Cardiac fibroblast (primary cell): ENCODE measurements at places on chromosomes 2 and 18.

DNA sequence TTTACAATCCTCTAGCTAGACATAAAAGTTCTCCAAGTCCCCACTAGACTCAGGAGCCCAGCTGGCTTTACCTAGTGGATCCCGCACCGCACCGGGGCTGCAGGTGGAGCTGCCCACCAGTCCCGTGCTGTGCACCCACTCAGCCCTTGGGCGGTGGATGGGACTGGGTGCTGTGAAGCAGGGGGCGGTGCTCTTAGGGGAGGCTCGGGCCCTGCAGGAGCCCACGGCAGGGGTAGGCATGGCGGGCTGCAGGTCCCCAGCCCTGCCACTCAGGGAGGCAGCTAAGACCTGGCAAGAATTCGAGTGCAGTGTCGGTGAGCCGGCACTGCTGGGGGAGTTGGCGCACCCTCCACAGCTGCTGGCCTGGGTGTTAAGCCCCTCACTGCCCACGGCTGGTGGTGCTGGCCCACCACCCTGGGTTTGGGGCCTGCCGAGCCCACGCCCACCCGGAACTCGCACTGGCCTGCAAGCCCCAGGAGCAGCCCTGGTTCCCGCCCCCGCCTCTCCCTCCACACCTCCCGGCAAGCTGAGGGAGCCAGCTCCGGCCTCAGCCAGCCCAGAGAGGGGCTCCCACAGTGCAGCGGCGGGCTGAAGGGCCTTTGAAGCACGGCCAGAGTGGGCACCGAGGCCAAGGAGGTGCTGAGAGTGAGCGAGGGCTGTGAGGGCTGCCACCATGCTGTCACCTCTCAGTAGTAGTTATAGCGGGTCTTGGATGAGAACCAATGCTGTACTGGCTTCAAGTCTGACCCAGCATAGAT, 255.2 kb downstream of the CDH7 start:
- no peak for DNase-seq

GRCh38 chr2:219560893-219561178, 10.5 kb downstream of the OBSL1 start:
- no peak for DNase-seq

- DNase-seq, result peak; percentile 49
Measured at GRCh38 chr2:55048508-55049042, 1.7 kb downstream of the RTN4 start.

- DNase-seq, result no peak
Measured at GRCh38 chr2:121513597-121514333, 16.9 kb upstream of the RNU4ATAC start.

- no peak for DNase-seq
Measured at GRCh38 chr2:42771546-42772153, 7.7 kb upstream of the OXER1 start.

DNA sequence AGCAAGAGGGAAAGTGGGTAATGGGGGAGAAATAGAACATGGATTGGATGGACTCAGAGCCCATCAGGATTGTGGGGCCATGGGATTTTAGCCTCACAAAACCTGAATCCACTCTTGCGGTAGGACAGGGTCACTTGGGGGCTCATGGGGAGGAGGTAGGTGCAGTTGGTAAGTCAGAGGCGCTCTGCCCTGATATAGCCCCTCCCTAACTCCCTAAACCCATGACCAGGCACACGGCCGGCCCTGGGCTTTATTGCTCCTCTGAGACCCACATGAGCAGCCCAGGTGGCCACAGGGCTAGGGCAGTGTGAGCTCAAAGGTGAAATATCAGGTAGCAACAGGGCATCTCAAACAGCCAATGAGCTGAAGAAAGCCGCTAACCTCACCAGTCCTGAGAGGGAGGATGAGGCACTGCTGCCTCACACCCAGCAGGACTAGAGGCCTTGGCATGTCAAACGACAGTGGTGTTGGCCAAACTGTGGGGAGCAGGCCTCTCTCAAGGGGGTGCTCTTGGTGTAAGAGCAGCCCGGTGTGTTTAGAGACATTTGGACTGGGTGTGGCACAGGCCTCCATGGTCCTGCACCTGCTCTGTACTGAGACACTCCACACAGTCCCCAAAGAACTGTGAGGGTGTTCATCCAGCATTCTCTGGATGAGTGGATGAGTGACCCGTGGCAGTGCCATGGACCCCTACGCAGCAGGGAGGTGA, 90.8 kb upstream of the HS6ST1 start:
- DNase-seq, result no peak

DNA sequence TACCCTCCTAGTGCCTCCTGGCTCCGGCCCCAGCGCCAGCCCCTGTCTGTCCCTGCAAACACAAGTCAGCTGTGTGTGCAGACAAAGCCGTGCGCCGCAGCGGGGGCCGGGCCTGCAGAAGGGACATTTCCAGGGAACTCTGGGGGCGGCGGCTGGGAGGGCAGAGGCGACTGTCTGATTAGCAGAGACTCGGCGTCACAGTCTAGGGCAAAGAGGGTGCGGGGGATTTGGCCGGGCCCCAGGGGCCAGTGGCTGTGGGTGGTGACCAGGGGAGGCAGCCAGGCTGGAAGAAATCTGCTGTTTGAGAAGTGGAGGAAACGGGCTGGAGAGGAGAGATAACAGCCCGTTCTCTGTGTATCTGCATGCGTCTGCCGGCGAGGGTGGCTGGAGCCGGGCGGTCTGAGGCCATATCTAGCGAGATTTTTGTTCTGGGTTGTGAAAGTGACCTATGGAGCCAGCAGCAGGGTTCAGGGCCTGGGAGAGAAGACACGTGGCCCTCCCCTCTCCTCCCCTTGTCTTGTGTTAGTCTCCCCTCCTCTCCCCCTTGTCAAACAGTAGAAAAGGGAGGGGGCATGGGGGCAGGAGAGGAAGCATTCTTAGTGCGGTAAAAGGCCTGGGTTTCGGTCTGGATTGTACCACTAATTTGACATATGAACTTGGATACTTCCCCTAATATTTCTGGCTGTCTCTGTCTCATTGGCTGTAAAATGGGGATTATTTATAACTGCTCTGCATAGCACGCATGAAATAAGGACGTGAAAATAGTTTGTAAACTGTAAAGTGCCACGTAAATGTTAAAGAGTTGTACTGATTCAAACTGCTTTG, 169.4 kb downstream of the SMAD7 start:
- DNase-seq, result peak; percentile 42

DNA sequence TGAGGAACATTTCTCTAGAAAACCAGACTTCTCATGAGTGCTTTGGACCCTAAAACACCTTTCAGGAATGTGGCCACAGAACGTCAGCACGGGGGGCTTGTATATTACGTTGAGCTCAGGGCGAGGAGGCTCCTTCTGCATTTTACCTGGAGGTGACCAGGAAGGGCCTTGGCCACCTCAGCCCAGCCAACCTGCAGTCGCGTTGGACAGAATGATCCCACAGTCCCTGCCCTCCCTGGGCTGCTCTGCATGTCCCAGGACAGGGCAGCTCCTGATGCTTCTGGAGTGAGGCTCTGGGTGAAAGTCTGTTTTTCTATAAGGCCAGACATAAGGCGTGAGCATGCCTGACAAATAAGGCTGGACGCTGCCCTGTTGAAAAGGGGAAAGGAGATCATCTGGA, 121.9 kb downstream of the NDUFA10 start:
- no peak for DNase-seq

GRCh38 chr2:201118961-201119854, 3.2 kb downstream of the CFLAR start:
- peak; percentile 65 for DNase-seq

DNA sequence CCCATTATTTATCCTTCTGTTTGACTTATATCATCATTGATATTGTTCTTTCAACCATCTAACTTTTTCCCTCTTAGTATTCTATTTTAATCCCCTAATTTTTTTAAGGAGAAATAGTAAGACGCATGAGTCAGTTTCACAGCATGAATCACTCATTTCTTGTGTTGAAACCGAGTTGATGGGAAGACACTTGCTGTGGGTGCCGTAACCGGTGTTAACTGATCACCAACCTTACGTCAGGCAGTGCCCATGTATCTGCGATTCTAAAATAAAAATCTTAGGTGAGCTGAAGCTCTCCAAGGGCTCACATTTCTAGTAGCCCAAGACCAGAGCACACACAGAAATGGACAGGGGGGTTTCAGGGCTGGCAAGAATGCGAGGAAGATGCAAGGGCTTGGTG, 348.1 kb downstream of the GALR1 start:
- peak; percentile 8 for DNase-seq

GRCh38 chr2:67917332-67918054, 145.3 kb downstream of the C1D start:
- peak; percentile 89 for DNase-seq

DNA sequence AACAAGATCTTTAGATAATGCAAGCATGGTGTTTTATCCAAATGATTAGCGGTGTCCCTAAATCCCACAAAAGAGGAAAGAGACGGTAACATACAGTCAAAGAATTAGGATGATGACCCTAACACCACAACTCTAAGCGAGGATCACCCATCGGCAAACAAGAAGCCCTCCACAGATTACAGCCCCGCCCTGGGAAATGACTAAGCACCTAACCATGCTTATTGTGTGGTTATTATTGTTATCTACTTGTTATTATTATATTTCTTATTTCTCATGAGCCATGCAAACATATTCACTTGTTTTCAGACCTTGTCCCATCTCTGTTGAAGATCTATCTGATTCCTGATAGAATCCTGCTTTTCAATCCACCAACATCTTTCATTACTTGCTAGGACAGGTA, 651.3 kb downstream of the NYAP2 start:
- peak; percentile 50 for DNase-seq

DNA sequence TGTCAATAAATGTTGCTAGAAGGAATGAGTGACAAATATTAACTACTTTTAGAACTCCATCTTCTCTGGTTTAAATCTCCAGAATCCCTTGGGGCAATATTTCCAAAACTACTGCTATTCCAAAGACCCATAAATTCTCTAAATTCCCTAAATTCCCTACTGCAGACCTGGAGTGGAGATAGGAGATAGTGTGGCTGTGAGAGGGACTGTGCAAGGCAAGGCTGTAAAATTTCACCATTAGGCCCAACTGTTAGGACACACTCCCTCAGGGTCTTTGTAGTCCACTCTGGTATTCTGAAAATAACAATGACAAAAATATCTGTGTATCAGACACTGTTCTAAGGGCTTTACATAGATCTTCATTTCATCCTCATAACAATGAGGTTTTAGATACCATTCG, 67.9 kb downstream of the MYL12B start:
- DNase-seq, result no peak

- DNase-seq, result no peak
Measured at GRCh38 chr18:48800466-48800865, 150.3 kb downstream of the SMAD7 start.

GRCh38 chr18:23968638-23969604, 45.6 kb upstream of the TTC39C start:
- no peak for DNase-seq

- no peak for DNase-seq
Measured at GRCh38 chr18:23350188-23350587, 102.9 kb upstream of the RIOK3 start.

- no peak for DNase-seq
Measured at GRCh38 chr2:184215745-184216144, 382.6 kb upstream of the ZNF804A start.

GRCh38 chr18:963276-963675, 58.6 kb downstream of the ADCYAP1 start:
- DNase-seq, result no peak

GRCh38 chr18:72973841-72974240, 106.1 kb upstream of the NETO1 start:
- DNase-seq, result no peak

DNA sequence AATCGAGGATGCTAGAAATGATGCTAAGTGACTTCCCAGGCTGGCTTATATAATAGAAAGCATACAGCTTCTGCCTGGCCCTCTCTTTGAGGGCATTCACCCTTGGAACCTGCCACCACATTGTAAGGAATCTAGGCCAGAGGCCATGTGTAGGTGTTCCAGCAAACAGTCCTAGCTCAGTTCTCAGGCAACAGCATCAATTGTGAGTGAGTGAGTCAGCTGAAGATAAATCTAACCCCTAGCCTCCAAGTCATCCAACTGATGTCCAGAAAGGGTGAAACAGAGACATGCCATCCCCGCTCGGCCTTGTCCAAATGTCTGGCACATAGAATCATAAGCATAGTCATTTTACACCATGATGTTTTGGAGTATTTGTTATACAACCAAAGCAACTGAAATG, 324.3 kb upstream of the KLHL14 start:
- no peak for DNase-seq

- peak; percentile 87 for DNase-seq
Measured at GRCh38 chr2:55056024-55056521, 5.8 kb upstream of the RTN4 start.

- DNase-seq, result peak; percentile 52
Measured at GRCh38 chr2:45130736-45131135, 121.5 kb upstream of the SIX2 start.

GRCh38 chr2:220168891-220169546, 541.6 kb downstream of the SLC4A3 start:
- DNase-seq, result no peak

DNA sequence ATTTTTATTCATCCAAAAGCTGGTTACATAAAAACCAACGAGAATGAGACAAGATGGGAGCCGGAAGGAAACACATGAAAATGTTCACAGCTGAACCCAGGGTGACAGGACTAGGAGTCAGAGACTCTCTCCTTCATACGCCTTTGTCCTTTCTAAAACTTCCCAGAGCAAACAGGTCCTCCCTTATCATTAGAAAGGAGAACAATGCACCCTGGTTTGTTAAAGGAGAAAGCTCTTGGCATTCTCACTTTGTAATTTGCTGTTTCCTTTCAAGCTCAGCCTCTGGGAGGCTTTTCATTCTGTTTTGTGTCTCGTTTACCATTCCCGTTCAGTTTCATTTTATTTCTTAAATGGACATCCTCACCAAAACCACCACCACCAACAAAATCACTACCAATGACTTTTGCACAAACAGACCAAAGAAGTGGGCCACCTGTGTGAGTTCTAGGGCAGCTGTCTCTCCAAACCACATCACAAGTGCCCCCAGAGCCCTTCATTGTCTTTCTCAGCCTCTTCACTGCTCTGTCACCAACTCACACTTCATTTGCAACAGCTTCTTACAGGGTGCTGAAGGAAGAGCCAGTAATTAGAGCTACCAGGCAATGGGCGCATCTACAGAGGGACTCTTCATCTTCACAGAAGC, 105.3 kb downstream of the HDAC4 start:
- DNase-seq, result no peak

- no peak for DNase-seq
Measured at GRCh38 chr2:231900972-231901371, 25.2 kb downstream of the NPPC start.

GRCh38 chr2:236818281-236819045, 248.8 kb downstream of the ACKR3 start:
- DNase-seq, result no peak

DNA sequence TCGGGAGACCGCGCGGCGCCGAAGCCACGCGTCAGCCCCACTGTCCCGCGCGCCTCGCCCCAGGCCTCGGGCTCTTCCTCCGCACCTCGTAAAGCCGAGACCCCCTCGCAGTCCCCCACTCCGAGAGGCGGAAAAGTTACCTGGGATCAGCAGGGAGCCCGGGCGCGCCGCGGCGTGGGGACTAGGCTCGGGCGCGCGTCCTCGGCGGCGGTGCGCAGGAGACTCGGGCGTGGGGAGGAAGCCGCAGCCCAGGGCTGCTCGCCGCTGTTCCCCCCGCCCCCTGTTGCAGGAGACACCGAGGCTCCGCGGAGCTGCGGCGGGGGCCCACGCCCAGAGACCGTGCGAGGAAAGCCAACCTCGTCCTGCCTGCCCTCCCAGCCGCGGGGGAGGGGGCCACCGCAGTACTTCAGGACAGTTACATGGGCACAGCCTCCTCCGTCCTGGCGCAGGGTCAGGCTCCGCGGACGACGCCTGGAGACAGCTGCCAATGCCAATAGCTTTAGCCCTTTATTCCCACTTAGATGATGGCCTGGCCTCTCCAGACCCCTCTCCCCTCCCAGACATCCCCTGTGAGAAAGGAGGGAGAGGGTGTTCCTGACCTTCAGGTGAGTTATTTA, at the start of gene EPB41L3:
Gene EPB41L3, minus strand, starts transcription at position 225 of the 617 bp plus-strand sequence. CDS start 54,814 bp downstream, outside the sequence.
- DNase-seq, result peak; percentile 30

- DNase-seq, result no peak
Measured at GRCh38 chr18:72993250-72993649, 125.5 kb upstream of the NETO1 start.
